Hematopoietic multipotent progenitor cell treated with erythropoietin and hydrocortisone succinate and interleukin-3 and kit ligand, for 6 days (in vitro differentiated cells): ENCODE measurements at places on chromosomes 13 and 19.

DNA sequence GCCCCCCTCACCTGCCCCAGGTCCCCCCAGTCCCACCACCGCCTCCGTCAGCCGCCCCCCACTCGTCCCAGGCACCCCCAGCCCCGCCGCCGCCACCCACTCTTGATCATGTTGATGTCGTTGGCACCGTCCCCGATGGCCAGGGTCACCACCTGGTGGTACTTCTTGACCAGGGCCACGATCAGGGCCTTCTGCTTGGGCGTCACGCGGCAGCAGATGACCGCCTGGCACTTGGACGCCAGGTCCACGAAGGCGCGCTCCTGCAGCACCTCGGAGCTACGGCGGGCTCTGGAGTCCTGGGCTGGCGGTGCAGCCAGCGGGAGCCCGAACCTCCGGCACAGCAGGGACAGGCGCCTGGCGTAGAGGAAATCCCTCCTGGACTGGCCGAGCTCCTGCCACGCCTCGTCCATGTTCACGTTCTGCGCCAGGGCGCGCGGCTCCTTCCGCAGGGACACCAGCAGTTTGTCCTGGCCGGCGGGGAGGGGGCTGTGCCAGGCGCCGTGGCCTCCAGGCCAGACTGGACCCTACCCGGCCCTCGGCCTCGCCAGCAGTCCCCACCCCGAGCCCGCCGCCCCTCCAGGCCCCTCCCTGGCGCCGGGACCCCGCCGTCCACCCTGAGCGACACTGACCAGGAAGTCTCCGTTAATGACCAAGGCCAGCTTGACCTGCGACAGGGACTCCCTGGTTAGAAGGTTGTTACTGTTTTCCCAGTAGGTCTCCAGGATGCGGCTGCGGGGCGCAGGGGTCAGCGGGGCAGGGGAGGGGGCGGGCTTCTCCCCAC, 22.6 kb downstream of the ATP8B3 start:
- no peak for DNase-seq

DNA sequence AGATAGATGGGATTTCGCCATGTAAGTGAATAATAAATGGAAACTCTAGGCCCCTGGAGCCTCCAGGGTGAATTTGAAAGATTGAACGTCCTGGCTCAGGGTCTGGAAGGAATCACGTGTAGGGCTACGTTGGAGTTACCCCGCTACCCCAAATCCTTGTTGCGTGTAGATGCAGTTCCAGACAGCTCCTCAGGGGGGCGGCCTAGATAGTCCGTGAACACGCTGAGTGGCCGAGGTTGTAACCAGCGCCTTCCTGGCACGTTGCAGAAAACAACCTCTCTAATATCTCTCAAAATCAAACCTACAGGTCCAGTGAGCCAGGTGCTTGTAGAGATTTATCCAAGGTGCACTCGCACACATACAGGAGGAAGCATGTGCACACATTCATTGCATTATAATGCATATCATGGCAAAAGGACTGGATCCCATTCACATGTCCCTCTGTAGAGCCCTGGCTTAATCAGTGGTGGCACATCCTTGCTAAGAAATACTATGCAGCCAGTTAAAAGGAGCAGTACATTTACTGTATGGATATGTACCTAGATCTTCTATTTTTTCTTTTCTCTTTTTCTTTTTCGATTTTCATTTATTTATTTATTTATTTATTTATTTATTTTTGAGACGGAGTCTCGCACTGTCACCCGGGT, 2.5 kb upstream of the KEAP1 start:
- peak; percentile 89 for DNase-seq

DNA sequence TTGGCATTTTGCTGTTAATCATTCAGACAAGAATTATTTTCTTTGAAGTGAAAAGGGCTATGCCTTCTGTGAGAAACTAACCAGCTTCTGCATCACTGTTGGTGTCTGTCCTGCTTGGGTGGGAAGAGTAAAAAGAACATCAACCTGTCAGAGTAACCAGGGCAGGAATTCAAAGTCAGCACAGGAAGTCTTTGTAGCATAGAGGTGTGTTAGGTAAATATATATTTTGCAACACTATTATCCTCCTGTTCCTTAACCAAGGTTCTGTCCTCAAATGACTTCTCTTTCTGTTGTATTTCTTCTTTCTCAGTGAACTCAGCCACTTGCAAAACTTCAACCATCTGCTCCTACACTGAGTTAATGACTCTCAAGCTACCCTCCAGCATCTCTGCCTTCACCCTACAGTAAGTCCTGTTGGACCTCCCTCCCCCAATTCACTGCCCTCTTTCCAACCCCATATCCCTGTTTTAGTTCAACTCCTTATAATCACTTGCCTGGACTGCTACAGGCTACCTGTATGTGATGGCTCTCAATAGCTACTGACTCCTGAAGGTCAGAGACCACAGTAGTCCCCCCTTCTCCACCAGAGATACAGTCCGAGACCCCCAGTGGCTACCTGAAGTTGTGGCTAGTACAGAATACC, 49.9 kb downstream of the SMAD9 start:
- DNase-seq = no peak

DNA sequence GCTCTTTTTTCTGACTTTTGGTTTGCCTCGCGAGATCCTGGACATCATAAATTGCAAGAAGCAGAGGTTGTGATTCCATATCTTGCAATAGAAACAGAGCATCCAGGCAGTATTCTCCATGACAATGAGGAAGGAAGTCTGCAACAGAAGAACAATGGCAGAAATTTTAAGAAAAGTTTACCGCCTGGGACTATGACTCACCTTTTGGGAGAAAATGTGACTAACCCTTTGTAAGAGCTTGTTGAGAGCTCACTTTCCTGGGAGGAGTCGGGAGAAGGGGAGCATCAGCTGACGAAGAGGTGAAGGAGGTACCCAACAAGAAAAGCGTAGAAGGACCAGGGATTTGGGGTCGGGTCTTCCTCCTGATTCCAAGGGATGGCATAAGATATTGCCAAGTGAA, 34.3 kb upstream of the TNFSF11 start:
- DNase-seq = no peak

DNA sequence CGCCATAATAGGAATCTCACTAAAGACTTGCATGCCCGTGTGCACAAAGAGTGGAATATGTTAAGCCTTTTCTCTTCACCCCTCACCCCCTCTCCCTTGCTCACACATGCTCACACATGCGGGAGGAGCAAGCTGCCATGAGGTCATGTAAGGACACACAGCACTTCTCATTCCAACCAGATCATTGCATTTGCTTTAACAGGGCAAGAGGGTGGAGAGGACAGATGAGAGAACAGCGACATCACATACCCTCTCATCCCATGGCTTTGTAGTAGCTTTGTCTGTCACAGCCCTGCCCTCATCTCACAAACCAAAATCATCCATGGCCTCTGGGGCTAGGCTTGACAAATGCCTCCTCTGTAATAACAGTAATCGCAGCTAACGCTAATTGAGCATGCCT, 145.6 kb upstream of the FRY start:
- DNase-seq = no peak

DNA sequence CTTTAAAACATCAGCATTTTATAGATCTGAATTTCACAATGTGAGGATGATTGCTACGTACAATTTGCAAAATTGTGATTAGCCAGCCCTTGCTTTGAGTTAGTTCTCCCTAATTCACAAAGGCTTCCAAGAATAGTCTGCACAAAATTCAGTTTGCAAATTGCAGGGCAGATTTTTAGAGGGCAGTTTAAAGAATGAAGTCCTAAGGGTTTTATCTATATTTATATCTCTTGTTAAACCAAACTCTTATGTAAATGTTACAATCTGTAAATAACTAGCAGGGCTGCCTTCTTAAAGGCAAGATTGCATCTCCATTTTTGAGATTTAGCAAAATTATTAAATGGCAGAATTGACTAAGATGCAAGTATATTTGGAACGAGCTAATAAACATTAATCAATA, 52.8 kb upstream of the ZNF536 start:
- no peak for DNase-seq

DNA sequence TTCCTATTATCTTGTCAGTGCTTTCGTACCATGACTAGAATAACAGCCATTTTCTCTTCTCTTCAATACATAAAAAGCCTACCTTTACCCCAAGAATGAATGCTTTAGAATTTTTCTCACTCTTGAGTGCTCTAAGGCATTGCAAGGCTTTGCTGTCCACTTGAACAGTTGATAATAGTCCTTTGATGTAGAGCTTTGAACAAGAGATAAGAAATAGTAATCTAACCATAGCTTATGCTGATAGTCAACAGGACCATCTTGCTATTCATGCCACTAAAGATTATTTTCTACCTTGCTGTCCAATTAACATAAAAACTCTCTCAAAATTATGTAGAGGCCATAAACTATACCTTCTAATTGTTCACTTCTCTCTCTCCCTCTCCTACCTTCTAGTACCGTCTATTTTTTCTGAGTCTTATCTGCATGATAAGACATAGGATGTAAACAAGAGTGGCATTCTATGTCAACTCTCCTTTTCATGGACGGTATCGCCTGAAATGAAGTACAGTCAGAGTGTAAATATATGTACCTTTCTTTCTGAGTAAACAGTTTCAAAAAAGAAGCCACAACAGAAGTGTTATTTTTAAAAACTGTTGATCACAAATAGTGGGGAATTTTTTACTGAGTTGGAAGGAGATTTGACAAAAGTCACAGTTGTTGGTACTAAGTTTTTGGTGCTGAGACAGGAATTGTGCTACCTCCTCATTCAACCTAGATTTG, 297.9 kb downstream of the NDFIP2 start:
- DNase-seq = no peak

DNA sequence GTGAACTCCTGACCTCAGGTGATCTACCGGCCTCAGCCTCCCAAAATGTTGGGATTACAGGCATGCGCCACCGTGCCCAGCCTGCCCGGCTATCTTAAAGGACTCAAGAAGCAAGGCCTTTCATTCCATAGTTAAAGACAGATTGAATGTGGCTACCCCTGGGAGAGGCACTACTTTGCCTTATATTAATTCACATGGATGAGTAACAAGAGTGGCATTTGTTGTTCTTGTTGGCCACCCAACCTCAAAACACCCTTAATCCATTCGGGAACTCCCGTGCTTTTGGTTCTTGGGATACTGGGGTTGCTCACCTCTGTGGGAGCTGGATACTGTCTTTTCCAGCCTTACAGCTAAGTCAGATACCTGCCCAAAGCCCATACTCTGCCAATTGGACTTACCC, 34.4 kb upstream of the ABCC4 start:
- no peak for DNase-seq

DNA sequence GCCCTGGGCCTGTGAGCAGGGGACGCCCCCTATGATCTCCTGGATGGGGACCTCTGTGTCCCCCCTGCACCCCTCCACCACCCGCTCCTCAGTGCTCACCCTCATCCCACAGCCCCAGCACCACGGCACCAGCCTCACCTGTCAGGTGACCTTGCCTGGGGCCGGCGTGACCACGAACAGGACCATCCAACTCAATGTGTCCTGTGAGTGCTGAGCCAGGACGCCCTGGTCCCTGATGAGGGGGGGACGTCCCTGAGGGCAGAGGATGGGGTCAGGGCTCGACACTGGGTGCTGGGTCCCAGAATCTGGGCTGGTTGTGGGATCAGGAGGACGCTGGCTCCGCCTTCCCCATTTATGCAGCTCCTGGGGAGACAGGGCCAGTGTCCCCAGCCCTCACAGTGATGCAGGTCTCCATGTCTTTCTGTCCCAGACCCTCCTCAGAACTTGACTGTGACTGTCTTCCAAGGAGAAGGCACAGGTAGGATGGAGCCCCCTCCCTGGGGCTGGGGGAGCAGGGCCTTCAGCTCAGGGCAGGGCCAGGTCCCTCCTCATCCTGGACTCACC, 2.5 kb downstream of the SIGLEC7 start:
- DNase-seq = no peak

DNA sequence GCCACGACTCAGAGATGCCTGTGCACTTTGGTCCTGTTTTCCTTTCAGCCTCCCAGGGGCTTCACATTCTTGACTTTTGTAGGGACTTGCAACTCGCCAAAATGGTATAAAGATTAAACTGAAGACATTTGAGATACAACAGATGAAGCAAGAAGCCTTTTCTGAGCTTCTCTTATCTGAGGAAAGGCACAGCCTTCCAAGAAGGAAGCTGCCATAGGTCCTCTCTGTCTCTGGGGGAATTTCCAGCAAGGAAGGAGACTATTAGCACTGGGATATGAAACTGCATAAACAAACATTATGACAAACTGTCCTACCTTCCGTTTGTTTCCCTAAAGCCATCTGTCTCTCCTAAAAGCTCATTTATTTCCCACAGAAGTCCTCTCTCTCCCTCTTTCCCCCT, 39.3 kb downstream of the TGDS start:
- no peak for DNase-seq

DNA sequence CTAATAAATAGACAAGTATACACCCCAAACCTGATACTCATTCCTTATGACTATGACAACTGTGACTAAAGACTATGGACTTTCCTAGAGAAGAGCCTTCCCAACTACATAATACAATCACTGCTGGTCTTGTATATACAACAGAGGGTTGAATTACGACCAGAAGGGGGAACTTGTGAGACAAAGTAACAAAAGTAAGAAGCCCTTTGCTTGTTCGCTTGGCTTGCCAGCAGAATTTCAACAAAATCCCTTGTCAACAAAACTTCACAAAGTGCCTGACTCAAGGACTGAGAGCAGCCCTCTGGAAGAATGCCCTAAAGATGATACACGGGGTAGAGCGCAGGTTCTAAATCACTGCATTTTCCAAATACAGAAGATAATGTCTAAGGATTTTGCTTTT, 99.4 kb downstream of the WASF3 start:
- DNase-seq = peak; percentile 17

- no peak for DNase-seq
Measured at GRCh38 chr13:59734393-59734792, 429.3 kb downstream of the DIAPH3 start.

DNA sequence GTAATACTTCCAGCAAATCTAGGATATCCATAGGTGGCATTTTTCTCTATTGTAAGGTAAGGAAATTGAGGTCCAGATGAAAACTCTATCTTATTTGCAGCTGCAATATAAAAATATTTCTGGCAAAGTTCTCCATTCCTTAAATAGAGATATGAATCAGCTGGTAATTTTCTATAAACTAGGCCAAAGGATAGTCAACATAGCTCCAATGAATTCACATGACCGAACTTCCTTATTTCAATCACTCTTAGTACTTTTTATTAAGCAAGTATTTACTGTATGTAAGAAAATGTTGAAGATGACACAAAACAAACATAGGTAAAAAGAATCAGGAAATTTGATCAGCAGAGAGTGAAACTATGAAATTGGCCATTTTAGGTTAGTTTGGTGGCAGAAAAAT, 13.0 kb upstream of the LCP1 start:
- no peak for DNase-seq

DNA sequence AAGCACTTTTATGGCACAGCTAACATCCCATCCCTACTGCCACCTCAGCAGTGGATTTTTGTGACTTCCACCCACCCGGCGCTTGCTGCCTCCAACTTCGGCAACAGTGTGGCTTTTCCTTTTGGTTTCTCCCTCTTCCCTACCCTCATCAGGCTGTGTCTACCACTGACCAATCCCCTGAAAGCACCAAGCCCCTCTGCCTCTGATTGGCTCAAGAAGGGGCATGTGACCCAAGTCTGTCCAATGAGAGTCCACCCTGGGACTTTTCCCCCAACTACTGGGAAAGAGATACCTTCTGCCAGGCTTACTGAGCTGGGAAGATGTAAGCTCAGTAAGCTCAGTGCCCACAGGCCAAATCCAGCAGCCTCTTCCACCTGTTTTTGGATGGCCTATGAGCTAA, 5.8 kb downstream of the SMIM7 start:
- peak; percentile 20 for DNase-seq

- DNase-seq = no peak
Measured at GRCh38 chr13:79812070-79812850, 331.3 kb downstream of the NDFIP2 start.

GRCh38 chr19:49570138-49570856, 10.1 kb downstream of the NOSIP start:
- peak; percentile 96 for DNase-seq
